ENCODE measurements at places on chromosomes 3 and 15.
A peak's percentile ranks its signal among the peaks of the same experiment; 100 is the strongest.

- no peak for DNase-seq
Observed at GRCh38 chr3:29649815-29650547, 369.1 kb downstream of the RBMS3 start.

GRCh38 chr3:183214277-183214612 is 38.8 kb upstream of the B3GNT5 start:
- DNase-seq = no peak

GRCh38 chr3:143321058-143321769 is 201.6 kb downstream of the CHST2 start:
- no peak for DNase-seq

- DNase-seq = no peak
Observed at GRCh38 chr3:48957006-48957705, 32.9 kb upstream of the P4HTM start.

DNA sequence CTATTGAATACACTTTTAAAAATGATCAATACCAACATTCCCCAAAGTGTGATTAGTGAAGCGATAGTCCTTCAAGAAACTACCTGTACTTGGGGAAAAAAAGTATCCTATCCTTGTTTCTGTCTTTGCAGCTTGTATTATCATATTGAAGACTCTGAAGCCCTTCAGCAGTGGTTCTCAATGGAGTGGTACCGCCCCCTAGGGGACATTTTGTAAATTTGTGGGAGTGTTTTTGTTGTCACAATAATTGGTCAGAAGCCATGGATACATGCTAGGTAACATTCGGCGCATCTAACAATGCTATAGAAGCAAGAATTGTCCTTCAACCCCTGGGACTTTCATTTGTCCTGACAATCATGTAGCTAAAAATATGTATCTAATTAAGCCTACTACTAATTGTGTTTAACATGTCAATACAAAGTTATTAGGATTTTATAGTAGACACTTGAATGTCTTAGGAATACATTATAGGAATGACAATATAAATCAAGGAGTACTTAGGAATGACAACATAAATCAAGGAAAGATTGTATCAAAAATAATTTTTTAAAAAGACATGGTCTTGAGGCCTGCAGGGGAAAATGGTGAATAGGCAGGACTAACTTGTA is 53.7 kb downstream of the NMD3 start:
- DNase-seq = peak; percentile 61

DNA sequence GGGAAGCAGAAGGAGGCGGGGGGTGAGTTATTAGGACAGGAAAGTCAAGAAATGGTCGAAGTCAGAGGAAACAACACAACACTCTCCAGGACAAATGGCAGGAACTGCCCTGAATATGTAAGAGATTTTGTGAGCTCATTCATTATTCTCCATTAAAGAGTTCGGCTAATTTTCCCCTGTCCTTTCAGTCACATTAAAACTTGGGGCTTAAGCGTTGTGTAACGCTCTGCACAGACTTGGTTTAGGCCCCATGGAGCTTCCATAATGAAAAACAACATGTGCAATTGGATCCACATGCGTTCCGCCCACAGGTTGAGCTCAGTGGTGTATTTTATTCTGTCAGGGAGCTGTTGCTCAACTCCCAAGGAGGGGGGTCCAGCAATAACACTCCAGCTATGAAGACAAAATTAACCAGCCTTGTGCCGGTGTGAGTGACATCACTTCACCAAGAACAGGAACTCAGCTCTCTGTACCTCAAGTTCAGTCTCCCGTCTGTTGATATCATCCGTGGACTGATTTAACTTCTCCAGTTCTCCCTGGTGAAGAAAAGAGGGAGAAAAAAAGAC is 2.3 kb downstream of the SH3BP5 start:
- no peak for DNase-seq

- DNase-seq = no peak
Observed at GRCh38 chr15:85757073-85757938, 37.4 kb downstream of the KLHL25 start.

Data from activated CD8-positive, alpha-beta memory T cell treated with anti-CD3 and anti-CD28 coated beads, Interleukin-2, amount 50 U/mL, for 48 hours (primary cell).